ENCODE measurements at places on chromosomes 5 and 9.

- no peak overlapping the region for H3K4me3 ChIP-seq
- H3K27ac ChIP-seq = no peak overlapping the region
- H3K27me3 ChIP-seq = no peaks in the 10 kb centered on the region
- no peaks in the 10 kb centered on the region for H3K36me3 ChIP-seq
- H3K4me1 ChIP-seq = peaks cover 7% of the 10 kb centered on the region
Observed at GRCh38 chr5:60457233-60457632, 242.7 kb downstream of the DEPDC1B start.

DNA sequence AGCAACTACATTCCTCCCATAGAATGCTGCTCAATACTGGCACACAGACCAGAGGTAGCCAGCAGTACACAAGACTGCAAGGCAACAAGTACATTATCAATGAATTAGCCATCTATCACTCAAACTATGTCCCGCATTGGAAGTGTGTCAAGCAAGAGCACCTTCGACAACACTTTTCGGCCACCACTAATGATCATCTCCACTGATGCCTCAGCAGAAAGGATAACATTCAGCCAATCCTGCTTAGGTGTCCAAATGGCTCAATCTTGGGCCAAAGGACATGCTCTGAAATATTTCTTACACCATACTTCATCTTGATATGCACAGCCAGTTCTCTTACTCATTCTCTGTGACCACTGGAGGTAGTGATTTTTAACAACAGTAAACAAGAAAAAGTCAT lies 25.0 kb downstream of the SKP1 start:
- peaks cover 41% of the 10 kb centered on the region for H3K4me1 ChIP-seq
- no peaks in the 10 kb centered on the region for H3K27me3 ChIP-seq
- peaks cover 47% of the 10 kb centered on the region for H3K36me3 ChIP-seq

DNA sequence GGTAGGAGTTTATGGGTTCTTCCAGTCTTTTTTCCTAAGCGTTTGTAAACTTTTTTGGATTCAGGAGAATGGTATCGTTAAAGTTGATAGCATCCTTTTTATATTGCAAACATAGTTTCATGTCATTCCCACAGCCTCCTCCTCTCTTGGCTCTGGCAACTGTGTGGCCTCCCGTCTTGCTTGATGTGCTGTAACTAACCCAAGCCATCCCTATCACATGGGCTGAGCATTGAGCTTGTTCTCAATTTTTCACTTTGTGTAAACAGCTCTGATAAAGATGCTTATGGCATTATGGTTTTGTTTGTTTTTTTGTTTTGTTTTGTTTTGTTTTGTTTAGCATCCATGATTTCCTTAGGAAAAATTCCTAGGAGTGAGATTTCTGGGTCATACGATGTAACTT lies 4.6 kb downstream of the STKLD1 start:
- H3K4me1 ChIP-seq = peaks cover 7% of the 10 kb centered on the region
- H3K27me3 ChIP-seq = no peaks in the 10 kb centered on the region
- H3K4me3 ChIP-seq = no peak overlapping the region

GRCh38 chr5:173638126-173639040 lies 21.9 kb upstream of the BOD1 start:
- no peak overlapping the region for H3K4me3 ChIP-seq
- no peak overlapping the region for H3K27ac ChIP-seq
- H3K27me3 ChIP-seq = no peaks in the 10 kb centered on the region

- H3K36me3 ChIP-seq = no peaks in the 10 kb centered on the region
- no peak overlapping the region for H3K4me3 ChIP-seq
- H3K27ac ChIP-seq = no peak overlapping the region
- H3K27me3 ChIP-seq = no peaks in the 10 kb centered on the region
- no peaks in the 10 kb centered on the region for H3K4me1 ChIP-seq
- no peak for DNase-seq
Observed at GRCh38 chr9:125626187-125626586, 80.8 kb downstream of the MAPKAP1 start.
